Prostate gland (tissue), 2 donors: ENCODE measurements at places on chromosomes 6 and 20. TPM values are rescaled to one million over a fixed set of nuclear protein-coding genes. Genes with fewer than 3 reads are reported as not detected.

Gene LRRC73
- 4.0 TPM for total RNA-seq

Gene ADA
- total RNA-seq = 10.0 TPM

Gene TASP1
- 14.2 TPM for total RNA-seq

- no peak overlapping the region for H3K4me3 ChIP-seq
- no peaks in the 10 kb centered on the region for H3K4me1 ChIP-seq
- H3K36me3 ChIP-seq = no peaks in the 10 kb centered on the region
Observed at GRCh38 chr20:48480216-48480772, 347.5 kb downstream of the PREX1 start.

DNA sequence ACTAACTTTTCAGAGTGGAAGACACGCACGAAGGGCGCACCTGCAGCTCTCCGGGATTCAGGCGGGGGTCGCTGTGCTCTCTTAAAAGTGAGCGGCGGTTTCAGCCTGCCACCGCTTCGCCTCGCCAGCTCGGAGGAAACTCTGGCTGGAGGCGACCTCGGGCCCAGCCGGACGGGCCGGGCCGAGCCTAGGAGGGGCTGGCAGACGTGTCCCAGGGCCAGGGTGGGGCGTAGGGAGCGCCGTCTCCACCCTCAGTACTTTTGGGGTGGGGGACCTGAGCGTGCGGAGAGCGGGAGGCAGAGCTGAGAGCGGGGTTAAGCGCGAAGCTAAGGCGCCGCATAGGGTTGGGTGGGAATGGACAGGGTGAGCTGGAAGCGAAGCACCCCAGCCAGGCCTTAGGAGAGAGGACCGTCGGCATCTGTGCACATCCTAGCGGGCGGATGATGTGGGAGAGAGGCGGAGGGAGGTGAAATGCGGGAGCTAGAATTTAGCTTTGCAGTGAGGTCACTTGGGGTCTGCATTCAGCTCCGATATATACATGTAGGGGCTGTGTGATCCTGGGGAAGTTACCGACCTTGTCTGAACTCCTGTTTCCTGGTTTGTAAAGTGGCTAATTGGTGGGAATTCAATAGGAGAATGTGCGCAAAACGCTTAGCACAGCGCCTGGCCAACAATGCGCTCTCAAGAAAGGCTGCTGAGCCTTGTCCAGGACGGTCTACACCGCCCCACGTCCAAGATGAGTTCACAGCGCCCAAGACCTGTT lies 6.5 kb upstream of the TFAP2A start:
- H3K27me3 ChIP-seq = peaks cover 11% of the 10 kb centered on the region
- H3K27ac ChIP-seq = no peak overlapping the region
- DNase-seq = no peak
- H3K4me3 ChIP-seq = no peak overlapping the region
- no peaks in the 10 kb centered on the region for H3K4me1 ChIP-seq

DNA sequence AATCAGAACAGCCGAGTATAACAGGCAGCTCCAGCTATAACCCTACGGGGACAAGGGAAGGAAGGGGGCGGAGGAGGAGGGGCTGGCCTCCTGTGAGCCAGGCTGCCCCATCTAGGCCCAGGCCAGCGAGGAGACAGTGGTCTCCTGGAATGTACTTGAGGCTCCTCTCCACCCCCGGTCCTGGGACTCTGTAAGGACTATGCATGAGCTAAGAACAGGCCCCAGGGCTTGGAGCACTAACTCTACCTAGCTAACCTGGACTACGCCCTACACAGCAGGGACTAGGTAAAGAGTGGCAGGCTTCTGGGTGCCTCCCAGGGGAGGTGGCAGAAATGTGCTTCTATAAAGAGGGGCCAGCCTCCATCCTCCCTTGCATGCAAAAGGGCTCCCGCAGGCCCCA lies 8.9 kb downstream of the KCNK15 start:
- H3K36me3 ChIP-seq = no peaks in the 10 kb centered on the region
- no peaks in the 10 kb centered on the region for H3K27me3 ChIP-seq
- no peak for DNase-seq
- H3K27ac ChIP-seq = no peak overlapping the region
- no peaks in the 10 kb centered on the region for H3K4me1 ChIP-seq

- H3K27me3 ChIP-seq = no peaks in the 10 kb centered on the region
- no peaks in the 10 kb centered on the region for H3K4me1 ChIP-seq
- H3K27ac ChIP-seq = no peak overlapping the region
Observed at GRCh38 chr6:47310131-47310480, 401 bp upstream of the TNFRSF21 start.

GRCh38 chr6:148776321-148777308 lies 29.8 kb downstream of the UST start:
- no peaks in the 10 kb centered on the region for H3K36me3 ChIP-seq
- no peaks in the 10 kb centered on the region for H3K4me1 ChIP-seq
- no peaks in the 10 kb centered on the region for H3K27me3 ChIP-seq
- no peak for DNase-seq
- no peak overlapping the region for H3K27ac ChIP-seq

DNA sequence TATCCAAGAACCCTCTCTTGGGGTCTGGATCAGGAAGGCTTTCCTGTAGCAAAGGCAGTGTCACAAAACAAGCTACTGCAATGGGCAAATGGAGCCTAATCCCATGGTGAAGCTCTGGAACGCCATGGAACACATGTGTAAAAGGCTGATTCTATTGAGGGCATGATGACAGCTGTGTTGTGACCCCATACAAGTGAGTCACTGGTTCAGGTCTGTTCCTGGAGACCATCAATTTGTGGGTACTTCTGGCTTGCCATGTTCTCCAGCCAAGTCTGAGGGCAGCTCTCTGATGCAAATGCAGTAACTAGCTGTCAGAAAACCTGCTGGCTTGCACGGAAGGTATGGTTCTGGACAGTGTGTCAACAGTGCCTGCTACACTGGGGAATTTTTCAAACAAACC lies 33.3 kb upstream of the ECHDC1 start:
- no peaks in the 10 kb centered on the region for H3K4me1 ChIP-seq
- no peak overlapping the region for H3K4me3 ChIP-seq
- no peaks in the 10 kb centered on the region for H3K27me3 ChIP-seq
- H3K36me3 ChIP-seq = no peaks in the 10 kb centered on the region
- DNase-seq = no peak

DNA sequence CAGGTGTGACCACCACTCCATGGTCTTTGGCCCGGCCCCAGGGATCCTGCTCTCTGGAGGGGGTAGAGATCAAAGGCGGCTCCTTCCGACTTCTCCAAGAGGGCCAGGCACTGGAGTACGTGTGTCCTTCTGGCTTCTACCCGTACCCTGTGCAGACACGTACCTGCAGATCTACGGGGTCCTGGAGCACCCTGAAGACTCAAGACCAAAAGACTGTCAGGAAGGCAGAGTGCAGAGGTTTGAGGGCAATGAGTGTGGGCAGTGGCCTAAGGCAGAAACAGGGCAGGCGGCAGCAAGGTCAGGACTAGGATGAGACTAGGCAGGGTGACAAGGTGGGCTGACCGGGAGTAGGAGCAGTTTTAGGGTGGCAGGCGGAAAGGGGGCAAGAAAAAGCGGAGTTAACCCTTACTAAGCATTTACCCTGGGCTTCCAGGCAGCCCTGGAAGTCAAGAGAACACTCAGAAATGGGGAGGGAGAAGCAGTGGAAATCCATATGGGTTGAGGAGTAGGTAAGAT lies 533 bp downstream of the CFB start:
- no peaks in the 10 kb centered on the region for H3K27me3 ChIP-seq
- H3K36me3 ChIP-seq = no peaks in the 10 kb centered on the region
- DNase-seq = no peak
- peak overlapping the region; percentile 85 for H3K27ac ChIP-seq

- no peaks in the 10 kb centered on the region for H3K4me1 ChIP-seq
- no peaks in the 10 kb centered on the region for H3K36me3 ChIP-seq
- H3K27ac ChIP-seq = no peak overlapping the region
- H3K4me3 ChIP-seq = no peak overlapping the region
- no peak for DNase-seq
- H3K27me3 ChIP-seq = no peaks in the 10 kb centered on the region
Observed at GRCh38 chr20:47799116-47799715, 13.9 kb upstream of the SULF2 start.

DNA sequence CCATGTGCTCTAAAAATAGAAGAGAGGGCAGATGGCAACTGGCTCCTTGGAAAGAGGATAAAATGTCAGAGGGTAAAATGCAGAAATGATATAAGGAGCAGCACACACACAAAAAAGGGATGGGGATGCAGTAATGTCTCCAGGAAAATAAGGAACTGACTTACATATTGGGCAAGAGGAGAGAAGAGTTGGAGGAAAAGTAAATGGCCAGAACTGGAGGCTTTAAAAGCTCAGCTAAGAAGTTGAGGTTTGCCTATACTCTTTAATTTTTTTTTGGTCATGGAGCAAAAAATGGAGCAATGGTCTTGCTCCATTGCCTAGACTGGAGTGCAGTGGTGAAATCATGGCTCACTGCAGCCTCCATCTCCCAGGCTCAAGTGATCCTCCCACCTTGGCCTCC lies 93.7 kb downstream of the SULF2 start:
- H3K4me1 ChIP-seq = no peaks in the 10 kb centered on the region
- H3K27me3 ChIP-seq = no peaks in the 10 kb centered on the region
- DNase-seq = no peak
- no peak overlapping the region for H3K27ac ChIP-seq
